Activated naive CD4-positive, alpha-beta T cell treated with Interleukin-2 at 50 U/mL for 16 hours (primary cell): ENCODE measurements at places on chromosomes 5 and 9.

- DNase-seq: no peak
Measured at GRCh38 chr5:150389531-150390266, 23.0 kb downstream of the CD74 start.

DNA sequence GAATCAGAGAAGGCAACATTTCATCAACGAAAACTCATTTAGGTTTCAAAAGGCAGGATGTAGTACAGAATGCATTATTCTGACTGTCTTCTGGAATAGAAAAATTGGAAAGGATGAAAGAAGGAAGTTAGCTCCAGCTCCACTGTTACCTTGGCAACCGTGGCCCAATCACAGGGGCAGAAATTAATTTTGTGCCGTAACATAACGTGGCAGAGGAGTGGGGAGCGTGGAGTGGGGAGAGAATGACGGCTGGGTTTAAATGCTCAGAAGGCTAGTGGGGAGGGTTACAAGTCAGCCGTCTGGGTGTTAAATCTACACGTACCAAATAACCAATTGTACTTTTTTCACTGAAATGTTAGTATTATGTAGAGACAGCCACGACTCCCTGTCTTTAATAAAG is 32.3 kb upstream of the EQTN start:
- DNase-seq: no peak

DNA sequence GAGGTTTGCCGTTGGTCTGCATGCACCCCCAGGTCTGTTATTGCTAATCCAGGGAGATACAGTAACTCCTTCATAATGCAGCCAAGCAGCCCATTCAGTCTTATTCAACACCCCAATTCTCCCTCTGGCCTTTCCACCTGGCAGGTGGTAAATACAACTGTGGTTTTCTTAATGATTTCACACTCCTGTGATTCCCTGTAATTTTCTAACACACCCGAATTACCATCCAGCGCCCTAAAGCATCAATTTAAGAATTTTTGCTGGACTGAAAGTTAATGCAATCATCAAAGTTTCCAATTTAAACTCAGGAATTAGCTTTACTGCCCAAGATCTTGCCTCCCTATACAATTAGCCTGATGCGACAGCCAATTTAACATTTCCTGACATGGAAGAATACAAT is 62.5 kb downstream of the GNAQ start:
- DNase-seq: no peak

- DNase-seq: no peak
Measured at GRCh38 chr9:78405461-78405860, 108.5 kb downstream of the PSAT1 start.

GRCh38 chr9:76859860-76860259 is 46.1 kb downstream of the PRUNE2 start:
- no peak for DNase-seq

DNA sequence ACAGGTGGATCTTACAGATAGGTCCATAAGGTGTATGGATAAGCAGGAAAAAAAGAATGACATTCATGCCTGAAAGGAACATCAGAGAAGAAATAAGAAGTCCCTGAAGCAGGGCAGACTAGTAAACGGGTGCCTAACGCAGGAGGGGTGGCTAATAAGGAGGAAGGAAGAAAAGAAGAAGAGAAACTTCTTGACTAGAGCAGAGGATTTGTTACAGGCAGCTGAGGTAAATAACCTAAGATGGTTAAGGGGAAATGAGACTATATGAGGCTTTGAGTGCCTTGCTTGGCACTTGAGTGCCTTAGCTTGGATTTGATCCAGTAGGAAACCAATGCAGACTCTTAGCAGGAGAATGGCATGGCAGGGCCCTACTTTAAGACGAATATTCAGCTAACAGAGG is 313.5 kb upstream of the PDE4D start:
- DNase-seq: no peak

DNA sequence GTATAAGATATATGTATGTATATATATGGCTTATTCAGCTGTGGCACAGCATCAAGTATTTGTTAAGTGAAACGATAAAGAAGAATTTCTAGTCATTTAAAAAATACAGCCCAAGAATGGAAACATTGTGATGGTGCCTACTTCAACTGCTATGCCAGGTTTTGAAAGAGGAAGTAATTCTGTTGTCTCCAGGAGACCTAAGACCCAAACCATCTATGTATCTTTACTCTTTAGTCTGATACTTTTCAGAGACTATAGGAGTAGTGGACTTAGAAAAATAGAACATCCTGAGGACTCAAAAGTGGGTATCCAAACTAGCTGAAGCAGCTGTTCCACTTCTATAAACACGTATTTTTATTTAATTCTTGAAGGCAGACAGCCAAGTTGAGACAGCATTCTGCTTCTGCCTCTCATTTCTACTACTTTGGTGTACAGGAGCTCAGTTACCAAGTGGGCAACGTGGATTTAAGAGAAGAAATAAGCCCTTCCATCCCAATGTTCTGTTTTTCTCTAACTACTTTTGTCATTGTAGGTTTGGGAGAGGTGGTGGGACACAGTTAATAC is 110.7 kb downstream of the RPS23 start:
- no peak for DNase-seq

DNA sequence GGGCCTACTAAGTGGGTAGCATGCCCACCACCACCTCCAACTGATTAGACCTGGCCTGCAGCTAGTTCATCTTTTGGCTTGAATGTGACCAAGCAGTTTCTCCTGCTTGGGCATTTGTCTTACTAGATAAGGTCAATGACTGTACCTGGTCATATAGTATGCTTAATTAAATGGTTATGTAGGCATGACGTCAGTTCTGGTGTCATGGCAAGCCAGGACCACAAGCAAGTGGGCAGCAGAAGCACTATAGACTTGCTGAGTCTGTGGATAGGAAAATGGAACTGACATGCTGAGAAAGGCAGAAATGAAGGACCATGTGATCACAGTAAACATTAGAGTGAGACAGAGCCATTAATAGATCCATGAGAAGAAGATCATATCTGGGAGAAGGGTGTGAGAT is 55.6 kb upstream of the C6 start:
- no peak for DNase-seq

DNA sequence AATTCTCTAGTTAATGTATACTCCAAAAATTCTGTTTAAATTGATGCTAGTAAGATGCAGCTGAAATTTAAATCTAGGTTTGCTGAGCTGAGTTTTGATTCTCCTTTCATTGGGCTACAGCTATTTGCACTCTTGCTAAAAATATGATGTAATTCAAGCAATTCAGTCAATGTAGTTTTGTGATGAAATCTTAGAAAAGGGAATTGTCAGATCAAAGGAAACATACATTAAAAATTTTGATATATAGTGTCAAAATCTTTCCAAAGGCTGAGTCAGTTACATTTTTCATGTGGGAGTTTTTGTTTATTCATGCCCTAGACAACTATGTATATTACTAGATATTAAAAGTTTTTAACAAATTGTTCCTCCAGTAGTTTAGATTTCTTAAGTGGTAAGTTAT is 334.9 kb upstream of the DAB2 start:
- no peak for DNase-seq

DNA sequence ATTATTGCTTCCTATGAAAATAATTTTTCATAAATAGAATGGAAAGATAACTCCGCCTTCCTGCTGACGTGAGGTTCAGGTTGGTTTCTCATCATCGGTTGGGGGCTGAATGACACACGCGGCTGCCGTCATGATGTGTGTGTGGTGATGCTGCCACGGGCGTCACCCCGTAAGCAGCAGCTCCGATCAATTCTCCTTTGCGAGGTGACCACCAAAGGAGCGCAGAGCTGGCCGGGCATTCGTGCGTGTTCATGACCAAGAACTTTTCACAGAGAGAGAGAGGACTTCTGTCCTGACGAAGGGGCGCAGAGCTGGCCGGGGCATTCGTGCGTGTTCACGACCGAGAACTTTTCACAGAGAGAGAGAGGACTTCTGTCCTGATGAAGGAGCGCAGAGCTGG is 30.3 kb downstream of the SURF6 start:
- DNase-seq: no peak

GRCh38 chr5:9516591-9516990 is 29.3 kb downstream of the SEMA5A start:
- DNase-seq: no peak

- no peak for DNase-seq
Measured at GRCh38 chr9:31730398-31730797, 654.0 kb upstream of the ACO1 start.

- DNase-seq: no peak
Measured at GRCh38 chr5:133749331-133749985, 137.1 kb upstream of the FSTL4 start.

DNA sequence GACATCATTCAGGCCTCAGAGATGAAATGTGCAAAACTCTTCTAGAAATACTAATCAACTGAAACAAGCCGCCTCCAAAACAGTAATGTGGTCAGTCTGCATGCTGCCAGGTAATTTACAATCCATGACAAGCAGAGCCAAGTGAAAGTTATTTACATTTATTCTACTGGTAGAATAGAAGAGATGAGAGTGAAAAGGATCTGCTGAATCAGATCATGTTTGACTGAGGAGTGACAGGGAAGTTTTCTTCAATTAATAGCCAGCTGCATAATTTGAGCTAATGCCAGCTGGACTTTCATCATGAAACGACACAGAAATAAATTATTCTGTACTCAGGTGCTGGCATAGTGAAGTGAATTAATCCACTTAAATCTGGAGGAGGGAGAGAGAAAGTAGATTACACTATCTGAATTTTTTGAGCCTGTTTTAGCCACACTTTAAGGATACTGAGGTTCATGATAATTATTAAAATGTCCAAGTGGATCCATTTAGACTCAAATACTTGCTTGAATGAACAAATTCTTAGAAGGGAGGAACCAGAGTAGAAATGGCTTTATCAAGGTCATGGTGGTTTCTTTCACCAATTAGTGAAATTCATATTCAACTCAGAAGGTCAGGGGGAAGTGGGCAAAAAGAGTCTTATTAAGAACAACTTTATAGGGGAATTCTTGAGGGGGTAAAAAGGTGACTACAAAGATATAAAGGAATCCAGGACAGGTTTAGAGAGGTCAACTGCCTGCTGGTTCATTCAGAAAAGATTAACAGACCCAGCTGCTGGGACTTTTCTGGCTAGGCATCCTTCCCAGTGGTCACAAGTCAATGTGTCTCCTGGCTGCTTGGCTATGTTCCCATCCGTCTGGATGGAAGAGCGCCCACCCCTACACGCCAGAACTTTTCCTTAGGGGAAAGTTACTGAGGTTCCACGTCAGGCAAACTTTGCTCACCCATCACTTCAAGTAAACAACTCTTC is 350.4 kb downstream of the PDE4D start:
- DNase-seq: no peak

GRCh38 chr5:8848366-8848765 is 697.5 kb downstream of the SEMA5A start:
- no peak for DNase-seq

GRCh38 chr9:91429501-91429900 is 5.9 kb upstream of the NFIL3 start:
- no peak for DNase-seq

DNA sequence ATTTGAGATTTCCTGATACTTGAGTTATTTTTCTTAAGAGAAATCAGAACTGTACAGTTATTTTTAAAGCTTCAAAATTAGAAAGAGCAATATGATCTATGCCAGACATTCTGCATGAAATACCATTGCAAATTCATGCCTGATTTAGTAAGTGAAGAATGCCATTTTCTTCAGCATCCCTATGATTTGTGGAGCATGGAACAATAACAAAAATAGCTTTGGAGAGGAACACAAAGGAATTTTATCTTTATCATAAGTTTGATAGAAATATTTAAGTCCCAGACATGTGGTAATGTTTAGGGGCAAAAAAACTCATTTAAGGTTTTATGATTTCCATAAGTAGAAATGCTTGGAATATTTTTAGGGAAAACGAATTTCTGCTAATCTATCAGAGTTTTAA is 1863.4 kb downstream of the EFNA5 start:
- DNase-seq: no peak

GRCh38 chr9:86700629-86701028 is 246.7 kb downstream of the GAS1 start:
- no peak for DNase-seq

- DNase-seq: no peak
Measured at GRCh38 chr5:76372323-76373054, 30.6 kb upstream of the IQGAP2 start.

GRCh38 chr5:58048954-58049353 is 410.9 kb downstream of the PLK2 start:
- DNase-seq: no peak

DNA sequence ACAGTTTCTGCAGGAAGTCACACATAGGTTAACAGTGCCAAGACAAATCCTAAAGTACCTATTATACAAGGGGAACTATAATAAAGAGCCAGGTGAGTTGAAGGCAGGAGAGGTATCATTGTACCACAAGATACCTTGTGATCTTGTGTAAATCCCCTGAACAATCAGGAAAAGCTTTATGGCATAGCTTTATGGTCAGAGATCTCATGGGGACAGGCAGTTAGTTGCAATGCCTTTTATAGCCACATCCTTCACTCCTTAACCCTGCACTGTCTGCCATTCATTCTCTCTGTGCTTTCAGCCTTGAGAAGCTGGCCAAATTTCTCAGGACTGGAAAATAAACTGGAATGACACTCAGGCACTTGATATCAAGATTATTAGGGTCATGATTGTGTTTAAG is 97.0 kb downstream of the GHR start:
- no peak for DNase-seq

DNA sequence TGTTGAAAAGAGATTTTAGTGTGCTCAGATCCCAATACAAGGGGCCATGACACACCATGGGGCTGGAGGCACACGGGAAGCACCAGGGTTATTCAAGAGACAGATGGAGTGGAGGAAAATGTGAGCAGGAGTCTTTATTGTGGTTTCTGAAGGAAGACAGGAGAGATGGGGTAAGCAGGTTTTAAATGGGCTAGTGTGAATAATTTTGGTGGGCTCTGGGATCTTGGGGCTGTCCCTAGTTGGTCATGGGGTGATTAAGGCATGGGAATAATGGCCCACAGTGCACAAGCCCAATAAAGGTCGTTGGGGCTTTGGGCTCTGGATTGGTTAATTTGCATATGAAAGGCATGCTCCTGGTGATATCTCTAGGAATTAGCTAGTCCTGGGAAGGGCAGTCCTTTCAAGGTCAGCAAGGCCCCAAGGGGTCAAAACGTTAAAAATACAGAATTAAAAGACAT is 3.6 kb upstream of the SCGB3A2 start:
- no peak for DNase-seq

- no peak for DNase-seq
Measured at GRCh38 chr5:72922422-72922821, 33.4 kb upstream of the FCHO2 start.

DNA sequence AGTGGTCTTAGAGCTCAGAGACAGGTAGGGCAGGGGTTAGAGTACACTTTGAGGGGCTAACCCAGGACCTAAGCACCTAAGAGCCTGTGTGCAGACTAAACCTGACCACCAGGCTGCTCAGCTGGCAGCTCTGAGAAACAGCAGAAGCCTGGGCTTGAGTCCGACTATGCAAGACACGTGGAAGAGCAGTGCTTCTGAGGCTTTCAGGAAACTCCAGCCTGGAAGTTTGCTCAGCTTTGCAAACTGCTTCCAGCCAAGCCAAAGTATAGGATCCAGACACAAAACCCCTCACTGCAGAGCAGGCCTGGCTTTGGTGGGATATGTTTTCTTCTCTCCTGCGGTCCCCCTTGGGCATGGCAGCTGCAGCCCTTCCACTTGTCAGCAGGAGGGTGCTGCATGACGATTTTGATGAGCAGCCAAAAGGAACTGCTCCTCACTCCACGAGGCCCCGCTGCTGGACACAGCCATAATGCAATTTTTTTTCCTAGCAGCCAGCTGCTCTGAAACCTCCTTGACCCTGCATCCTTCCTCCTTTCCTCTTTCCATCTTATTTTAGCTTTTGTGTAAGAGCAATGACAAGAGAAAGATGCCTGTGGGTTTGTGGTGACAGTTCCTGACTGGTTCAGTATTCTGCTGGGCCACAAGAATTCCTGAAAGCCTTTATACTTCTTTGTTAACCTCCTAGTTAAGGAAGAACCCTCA is 123.1 kb downstream of the LIFR start:
- DNase-seq: no peak
